T47D (cell line): ENCODE measurements at places on chromosomes 12 and 14.

GRCh38 chr14:98868866-98869265 is 403.1 kb downstream of the BCL11B start:
- no peak for DNase-seq

- no peak for DNase-seq
These were observed 51.1 kb downstream of the APAF1 start for GRCh38 chr12:98696036-98696646.

- DNase-seq: no peak
These were observed 381.3 kb downstream of the TMTC2 start for GRCh38 chr12:83067981-83068380.

- no peak for DNase-seq
These were observed 22.4 kb upstream of the LTBP2 start for GRCh38 chr14:74634481-74634880.

GRCh38 chr12:88833641-88834116 is 253.4 kb upstream of the KITLG start:
- no peak for DNase-seq

GRCh38 chr12:95648990-95649791 is 97.9 kb upstream of the USP44 start:
- DNase-seq: peak; percentile 88

DNA sequence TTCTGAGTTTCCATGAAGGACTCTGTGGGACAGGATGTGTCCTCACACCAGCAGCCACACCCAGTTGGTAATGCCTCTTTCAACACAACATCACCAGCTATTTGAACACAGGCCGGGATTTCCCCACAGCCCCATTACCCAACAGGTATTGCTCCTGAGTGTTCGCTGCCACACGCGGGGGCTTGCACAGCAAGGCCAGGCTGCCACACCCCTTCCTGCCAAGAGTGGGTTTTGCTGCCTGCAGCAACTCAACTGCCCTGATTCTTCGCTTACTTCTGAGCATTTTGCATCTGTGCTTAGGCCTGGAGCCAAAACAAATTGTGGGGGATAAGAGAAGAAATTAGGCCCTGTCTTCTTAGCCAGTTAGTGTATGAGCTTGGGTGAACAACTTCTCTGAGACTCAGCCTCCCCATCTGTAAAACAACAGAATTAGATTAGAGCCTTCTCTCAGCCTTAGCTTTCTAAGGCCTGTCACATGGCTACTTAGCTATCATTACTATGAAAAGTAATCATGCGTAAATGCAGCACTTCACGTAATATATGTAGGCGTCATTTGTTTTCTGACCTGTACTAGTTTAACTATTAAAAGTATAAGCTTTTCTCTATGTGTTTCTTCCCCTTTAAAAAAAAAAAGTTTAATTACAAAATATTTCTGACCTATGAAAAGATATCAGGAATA is 20.0 kb downstream of the CKAP4 start:
- DNase-seq: no peak

- no peak for DNase-seq
These were observed 164.2 kb downstream of the CALM1 start for GRCh38 chr14:90560991-90561390.

GRCh38 chr14:20381341-20381740 is 32.0 kb downstream of the TEP1 start:
- no peak for DNase-seq

DNA sequence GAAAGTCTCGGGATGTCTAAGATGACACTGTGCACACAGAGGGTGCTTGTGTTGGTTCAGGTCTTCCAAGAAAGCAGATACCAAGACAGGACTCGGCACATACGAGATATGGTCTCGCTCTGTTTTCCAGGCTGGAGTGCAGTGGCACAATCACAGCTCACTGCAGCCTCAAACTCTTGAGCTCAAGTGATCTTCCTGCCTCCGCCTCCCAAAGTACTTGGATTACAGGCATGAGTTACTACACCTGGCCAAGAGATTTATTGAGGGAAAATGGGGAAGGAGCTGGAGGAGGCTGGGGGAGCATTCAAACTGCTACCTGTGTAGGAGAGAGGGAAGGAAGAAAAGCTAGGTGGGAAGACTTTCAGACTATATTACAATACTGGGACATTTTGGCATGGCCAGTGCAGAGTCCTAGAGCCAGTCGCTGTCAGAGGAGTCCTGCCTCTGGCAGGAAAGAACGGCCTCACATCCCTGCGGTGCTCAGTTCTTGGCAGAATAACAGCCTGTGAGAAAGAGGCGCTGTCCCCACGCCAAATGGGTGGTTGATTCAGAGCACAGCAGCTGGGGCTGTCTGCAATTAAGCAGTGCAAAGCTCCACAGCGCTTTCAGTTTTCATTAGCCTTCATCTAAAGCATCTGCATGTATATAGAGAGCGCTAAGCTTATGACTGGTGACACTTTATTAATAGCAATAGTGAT is 18.3 kb downstream of the SLC17A8 start:
- DNase-seq: no peak

DNA sequence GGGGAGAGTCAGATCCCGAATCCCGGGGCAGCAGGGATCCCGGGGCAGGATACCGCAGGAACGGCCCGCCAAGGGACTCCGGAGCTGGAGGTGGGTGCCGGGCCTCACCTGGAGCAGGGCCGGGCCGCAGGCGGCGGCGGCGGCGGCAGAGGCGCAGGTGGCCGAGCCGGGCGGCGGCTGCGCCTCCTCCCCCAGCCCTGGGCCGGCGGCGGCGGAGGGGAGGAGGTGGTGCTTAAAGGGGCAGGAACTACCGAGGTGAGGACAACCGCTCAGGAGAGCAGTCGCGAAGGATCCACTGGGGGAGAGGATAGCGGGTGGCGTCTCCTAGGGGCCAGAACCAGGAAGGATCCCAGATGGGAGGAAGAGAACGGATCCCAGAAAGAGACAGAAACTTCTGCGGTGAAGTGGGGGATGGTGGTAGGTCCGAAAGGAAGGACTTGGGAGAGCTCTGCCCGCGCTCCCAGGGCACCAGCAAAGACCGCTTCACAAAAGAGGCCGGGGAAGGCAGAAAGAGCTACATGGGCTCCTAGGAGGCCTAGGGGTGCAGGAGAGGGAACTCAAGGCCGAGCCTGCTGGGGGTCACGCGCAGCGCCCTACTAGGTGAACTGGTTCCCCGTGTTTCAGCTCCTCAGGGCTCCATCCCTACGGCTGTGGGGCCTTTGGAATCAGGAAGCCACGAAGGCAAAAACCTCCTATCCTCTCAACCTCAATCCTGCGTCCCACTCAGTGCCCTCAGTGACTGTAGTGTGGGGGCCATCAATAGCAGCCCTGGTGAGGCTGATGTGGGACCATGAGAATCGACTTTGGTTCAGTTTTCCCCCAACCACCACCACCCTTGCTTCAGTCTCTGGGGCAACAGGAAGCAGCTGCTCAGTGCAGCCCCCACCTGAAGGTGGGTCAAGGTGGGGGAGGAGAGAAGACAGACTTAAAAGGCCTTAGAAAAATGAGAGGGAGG is 5.0 kb upstream of the BAZ2A start:
- DNase-seq: peak; percentile 80

DNA sequence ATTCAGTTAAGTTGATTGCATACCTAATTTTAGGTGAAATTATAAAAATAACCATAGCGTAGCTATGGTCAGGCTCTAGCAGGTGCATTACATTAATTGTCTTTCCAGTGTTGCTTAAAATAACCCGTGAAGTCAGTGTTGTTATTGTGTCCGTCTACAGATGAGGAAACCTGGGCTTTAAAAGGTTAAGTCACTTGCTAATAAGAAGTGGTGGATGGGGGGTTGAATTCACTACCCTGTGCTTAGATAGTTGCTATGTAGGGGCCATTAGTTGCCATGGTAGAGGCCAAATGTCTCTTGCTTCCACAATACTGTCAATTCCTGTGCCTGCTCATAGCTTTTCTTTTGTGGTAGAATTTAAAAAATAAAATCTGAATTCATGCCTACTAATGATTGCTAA is 174.8 kb downstream of the PELI2 start:
- no peak for DNase-seq

DNA sequence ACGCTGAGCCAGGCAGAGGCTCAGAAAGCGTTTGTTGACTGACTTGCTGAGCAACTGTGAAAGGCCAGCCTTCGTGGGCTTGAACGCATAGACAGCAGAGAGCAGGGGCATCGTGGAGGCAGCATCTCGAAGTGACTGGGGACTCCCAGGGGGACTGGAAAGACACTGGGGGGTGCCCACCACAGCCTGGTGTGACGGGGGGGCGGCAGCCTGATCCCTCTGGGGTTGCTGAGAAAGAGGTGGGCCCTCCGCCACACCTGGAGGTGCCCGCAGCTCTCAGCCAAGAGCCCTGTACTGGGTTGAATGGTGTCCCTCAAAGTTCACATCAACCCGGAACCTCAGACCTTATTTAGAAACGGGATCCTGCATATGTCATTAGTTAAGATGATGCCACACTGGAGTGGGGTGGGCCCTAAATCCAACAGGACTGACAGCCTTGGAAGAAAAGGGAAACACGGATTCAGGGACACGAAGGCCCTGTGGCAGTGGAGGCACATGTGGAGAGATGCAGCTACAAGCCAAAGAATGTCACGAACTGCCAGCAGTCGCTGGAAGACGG is 84.6 kb downstream of the RFLNA start:
- DNase-seq: no peak

GRCh38 chr12:62319058-62319457 is 58.9 kb downstream of the USP15 start:
- no peak for DNase-seq
